ENCODE measurements at places on chromosomes 12 and 14.

DNA sequence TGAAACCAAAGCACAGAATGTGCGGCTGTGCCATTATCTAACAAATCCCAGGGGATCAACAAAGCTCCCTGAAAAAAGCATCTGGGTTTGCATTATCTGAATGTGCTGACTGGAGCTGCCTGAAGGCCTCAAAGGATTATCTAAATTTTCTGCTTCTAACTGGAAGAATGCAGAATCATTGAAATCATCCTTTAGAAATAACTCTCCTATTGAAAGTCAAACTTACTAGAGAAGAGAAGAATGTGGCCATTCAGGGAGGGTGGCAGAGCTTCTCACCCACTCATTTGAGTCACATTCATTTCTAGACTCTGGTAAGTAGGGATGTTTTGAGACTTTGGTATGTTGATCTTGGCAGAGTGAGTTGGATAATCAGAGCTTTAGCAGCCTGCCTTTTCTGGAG is 220.6 kb upstream of the RGS6 start:
- no peak for DNase-seq

DNA sequence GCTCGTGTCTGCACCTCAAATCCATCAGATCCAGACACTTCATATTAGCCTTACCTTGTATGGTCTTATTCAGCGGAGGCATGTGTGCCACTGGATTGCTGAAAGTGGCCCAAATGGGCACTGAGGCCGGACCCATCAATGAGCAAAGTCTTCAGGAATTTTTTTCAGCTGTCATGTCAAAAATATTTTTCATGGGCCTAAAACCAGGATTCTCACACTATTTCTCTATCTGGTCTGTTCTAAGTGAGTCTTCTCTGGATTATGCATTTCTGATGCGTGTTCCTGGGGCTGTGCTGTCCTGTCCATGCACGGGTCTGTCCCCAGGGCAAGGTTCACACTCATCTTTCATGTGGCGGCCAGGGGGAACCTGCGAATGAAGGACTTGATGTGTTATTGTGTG is 94.6 kb downstream of the KCNA5 start:
- DNase-seq, result no peak

DNA sequence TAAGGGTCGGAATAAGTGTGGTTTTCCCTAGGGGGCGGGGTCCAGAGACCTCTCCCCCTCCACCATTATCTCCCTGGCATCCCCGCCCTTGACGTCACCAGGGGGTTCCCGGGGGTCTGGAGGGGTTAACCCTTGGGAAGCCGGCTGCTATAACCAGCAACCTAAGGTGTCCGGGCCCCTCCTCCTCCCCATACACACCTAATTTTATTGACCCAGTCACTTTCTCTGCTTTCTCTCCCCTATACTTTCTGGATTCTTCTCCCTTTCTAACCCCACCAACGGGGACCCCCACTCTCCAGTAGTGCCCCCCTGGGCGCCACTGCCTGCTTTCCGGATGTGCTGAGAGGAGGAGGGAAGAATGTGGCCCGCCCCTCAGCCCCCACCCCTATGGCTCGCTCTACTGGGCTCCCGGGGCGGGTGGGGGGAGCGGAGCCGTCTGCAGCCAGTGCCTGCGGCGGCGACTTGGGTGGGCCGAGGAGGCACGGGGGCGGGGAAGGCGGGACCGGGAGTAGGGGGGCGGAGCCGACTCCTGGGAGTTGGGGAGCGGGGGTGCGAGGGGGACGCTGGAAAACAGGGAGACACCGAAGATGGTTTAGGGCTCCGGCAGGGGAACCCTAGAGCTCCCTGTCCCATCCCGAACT is 1.8 kb downstream of the GLI1 start:
- no peak for DNase-seq

GRCh38 chr12:132582582-132583410 is 27.6 kb downstream of the LRCOL1 start:
- peak; percentile 51 for DNase-seq

- no peak for DNase-seq
Measured at GRCh38 chr14:55446833-55447232, 6.4 kb upstream of the TBPL2 start.

DNA sequence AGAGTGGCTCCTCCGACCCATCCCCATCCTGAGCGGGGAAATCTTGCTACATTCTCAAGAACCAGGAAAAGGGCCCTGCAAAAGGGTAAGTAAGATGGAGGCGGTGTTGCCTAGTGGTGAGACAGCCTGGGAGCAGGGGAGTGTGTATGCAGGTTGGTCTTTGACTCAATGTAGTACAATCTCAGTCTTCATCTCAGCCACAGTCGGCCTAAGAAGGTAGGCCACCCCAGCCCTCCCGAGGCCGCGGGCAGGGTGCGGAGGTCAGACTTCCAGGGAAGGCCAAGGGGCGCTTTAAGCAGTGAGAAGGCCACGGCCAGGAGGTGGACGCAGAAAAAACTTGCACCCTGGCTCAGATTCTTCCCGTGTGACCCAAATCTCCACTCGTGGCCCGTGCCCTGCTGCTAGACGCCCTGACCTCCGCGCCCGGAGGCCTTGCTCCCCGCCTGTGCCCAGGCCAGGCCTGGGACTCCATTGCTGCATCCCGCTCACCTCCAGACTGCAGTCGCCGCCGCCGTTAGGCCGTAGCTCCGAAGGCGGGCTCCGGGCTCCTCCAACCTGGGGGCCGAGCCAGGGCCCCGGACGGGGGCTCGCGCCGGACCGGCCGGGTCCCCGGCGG is 435 bp downstream of the FOXM1 start:
- DNase-seq, result peak; percentile 57

Data from retina (tissue), 1 donor.